Breast epithelium (tissue), 4 donors: ENCODE measurements at places on chromosomes 1 and 21. TPM values are rescaled to one million over a fixed set of nuclear protein-coding genes. Genes with fewer than 3 reads are reported as not detected.

CNR2 gene
- not detected for total RNA-seq

DCST2 gene
- 0.48 TPM for total RNA-seq

EVI5 gene
- total RNA-seq = 31.2 TPM

MAP1LC3C gene
- 10.8 TPM for total RNA-seq

GRCh38 chr1:243786531-243786930 is 63.5 kb downstream of the AKT3 start:
- no peaks in the 10 kb centered on the region for H3K4me1 ChIP-seq
- H3K27ac ChIP-seq = no peak overlapping the region
- no peaks in the 10 kb centered on the region for H3K27me3 ChIP-seq
- no peak overlapping the region for H3K4me3 ChIP-seq

- no peak for DNase-seq
- no peaks in the 10 kb centered on the region for H3K36me3 ChIP-seq
- no peaks in the 10 kb centered on the region for H3K27me3 ChIP-seq
- no peaks in the 10 kb centered on the region for H3K4me1 ChIP-seq
These were observed 51.4 kb downstream of the MARK1 start for GRCh38 chr1:220579317-220579716.

DNA sequence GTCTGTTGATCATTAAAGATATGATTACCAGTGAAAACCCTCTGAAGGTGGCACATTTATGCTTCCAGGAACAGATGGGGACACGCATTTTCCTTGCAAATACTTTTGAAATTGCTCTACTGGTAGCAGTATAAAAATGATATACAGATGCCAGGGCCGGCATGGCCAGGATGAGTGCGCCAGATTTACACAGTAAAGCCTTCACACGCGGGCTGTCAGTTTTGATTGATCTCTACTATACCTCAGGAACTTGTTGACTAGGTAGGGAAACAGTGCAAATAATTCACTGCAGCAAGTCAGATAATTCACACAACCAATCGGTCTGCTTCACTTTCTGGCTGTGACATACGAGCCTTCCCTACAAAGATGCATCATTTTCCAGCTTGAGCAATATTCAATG is 123.2 kb upstream of the BARHL2 start:
- peaks cover 13% of the 10 kb centered on the region for H3K27me3 ChIP-seq
- H3K36me3 ChIP-seq = no peaks in the 10 kb centered on the region
- H3K4me3 ChIP-seq = no peak overlapping the region
- H3K4me1 ChIP-seq = no peaks in the 10 kb centered on the region

DNA sequence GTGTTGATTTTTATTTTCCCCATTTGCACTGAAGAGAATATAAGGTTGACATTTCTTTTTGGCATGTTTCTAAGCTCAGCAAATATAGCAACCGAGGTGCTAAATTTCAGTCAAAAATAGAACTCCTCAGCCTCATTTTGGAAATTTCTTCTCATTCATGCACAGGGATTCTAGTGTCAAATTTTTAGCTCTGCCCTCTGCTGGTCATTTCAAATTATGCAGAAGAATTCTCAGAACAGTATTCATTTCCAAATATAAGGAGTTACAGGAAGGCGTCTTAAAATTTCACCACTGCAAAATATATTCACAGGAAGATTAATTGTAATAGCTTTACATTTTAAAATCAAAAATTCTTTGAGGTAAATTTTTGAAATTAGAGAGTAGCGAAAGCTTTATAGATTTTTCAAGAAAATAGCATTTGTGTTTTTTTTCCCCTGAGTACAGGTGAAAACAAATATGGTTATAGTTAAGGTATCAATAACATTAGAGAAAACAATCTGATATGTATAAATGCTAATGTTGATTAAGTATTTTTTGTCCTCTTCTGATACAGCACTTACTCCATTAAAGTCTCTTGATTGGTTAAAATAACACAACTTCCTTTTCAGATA is 57.9 kb downstream of the FMN2 start:
- no peak for DNase-seq
- no peaks in the 10 kb centered on the region for H3K27me3 ChIP-seq
- no peak overlapping the region for H3K27ac ChIP-seq

- H3K4me1 ChIP-seq = no peaks in the 10 kb centered on the region
- H3K4me3 ChIP-seq = no peak overlapping the region
- no peaks in the 10 kb centered on the region for H3K27me3 ChIP-seq
These were observed 8.9 kb downstream of the PGBD2 start for GRCh38 chr1:248914796-248915381.

DNA sequence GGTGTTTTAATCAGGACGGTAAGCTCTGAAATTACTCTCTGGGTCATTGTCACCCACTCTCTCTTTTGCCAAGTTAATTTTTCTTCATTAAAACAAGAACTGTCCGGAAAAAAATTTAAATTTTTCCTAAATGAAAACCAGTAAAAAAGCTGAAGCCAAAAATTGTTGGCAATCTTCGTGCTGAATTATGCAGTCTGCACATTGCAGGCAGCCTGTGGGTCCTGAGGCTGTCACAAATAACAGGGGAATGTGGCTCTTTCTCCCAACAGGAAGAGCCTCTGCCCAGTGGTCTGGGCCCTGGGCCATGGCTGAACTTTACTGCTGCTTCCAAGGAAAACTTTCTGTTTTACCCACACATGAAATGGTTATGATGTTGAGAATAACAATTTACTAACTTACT is 153.9 kb upstream of the SPAG17 start:
- H3K36me3 ChIP-seq = no peaks in the 10 kb centered on the region
- no peaks in the 10 kb centered on the region for H3K4me1 ChIP-seq
- H3K27ac ChIP-seq = peak overlapping the region; percentile 39
- no peak for DNase-seq
- no peaks in the 10 kb centered on the region for H3K27me3 ChIP-seq
- no peak overlapping the region for H3K4me3 ChIP-seq

DNA sequence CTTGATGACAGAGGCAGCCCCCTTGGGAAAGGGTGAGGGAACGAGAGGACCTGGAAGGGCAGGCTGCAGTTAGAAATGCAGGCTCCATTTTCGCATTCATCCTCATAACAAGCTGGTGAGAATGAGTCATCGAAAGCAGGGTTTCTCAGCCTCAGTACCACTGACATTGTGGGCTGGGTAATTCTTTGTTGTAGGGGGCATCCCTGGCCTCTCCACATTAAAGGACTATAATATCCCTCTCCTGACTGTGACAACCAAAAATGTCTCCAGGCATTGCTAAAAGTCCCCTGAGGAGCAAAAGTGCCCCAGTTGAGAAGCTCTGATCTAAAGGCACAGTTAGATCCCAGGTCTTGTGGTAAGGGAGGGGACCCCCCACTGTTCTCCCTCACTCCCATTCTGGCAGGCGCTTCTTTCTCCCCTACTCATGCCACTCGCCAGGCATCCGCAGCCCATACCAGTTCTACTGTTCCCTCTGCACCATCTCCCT is 20.4 kb downstream of the KCNN3 start:
- H3K4me1 ChIP-seq = no peaks in the 10 kb centered on the region
- H3K27ac ChIP-seq = no peak overlapping the region
- DNase-seq = no peak
- no peaks in the 10 kb centered on the region for H3K27me3 ChIP-seq

- H3K4me1 ChIP-seq = no peaks in the 10 kb centered on the region
- H3K4me3 ChIP-seq = no peak overlapping the region
- no peaks in the 10 kb centered on the region for H3K27me3 ChIP-seq
- peaks cover 9% of the 10 kb centered on the region for H3K36me3 ChIP-seq
These were observed 18.9 kb downstream of the SFPQ start for GRCh38 chr1:35173909-35174540.

DNA sequence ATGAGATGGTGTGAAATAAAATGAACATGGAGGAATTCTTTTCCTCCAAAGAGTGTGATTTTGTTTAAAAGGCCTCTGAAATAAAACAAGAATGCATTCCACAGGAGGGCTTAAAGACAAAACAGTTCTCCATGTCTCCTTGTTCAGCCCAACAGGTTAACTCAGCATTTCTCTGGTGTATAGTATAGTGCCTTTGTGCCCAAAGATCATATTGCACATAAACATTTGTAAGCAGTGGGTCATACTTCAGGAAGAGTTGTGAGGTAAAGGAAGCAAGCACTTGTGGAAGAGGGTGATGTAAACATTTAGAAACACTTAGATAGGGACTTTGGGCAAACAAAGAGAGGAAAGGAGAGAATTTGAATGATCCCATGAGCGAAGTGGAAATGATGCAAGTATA is 433.9 kb downstream of the SIPA1L2 start:
- no peak overlapping the region for H3K27ac ChIP-seq
- no peak overlapping the region for H3K4me3 ChIP-seq
- DNase-seq = no peak
- no peaks in the 10 kb centered on the region for H3K36me3 ChIP-seq

DNA sequence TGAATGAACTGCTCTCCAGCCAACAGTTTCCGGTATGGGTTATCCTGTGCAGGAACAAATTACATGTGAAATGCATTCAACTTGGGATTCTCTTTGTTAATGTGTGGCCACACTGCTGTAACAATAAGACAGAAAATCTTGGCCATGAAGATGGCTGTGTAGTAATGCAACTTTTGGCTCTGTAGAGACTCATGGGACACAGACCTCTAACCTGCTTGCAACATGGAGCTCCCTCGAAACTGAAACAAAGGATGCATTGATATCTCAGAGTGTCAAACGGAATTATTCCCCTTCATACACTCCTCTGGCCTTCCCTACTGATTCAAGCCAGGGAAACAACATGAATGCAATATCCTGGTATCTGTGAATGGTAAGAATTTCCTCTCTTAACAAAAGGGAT is 559.3 kb upstream of the ZRANB2 start:
- H3K36me3 ChIP-seq = no peaks in the 10 kb centered on the region
- no peak for DNase-seq
- H3K4me1 ChIP-seq = no peaks in the 10 kb centered on the region
- H3K27ac ChIP-seq = no peak overlapping the region
